Small intestine (tissue), 16 donors: ENCODE measurements at places on chromosomes 1 and 21.

- DNase-seq, result no peak
- no peaks in the 10 kb centered on the region for H3K27me3 ChIP-seq
- no peak overlapping the region for H3K4me3 ChIP-seq
- H3K4me1 ChIP-seq, result no peaks in the 10 kb centered on the region
- H3K27ac ChIP-seq, result no peak overlapping the region
- no peaks in the 10 kb centered on the region for H3K36me3 ChIP-seq
Observed at GRCh38 chr1:180505732-180506335, 3.5 kb upstream of the ACBD6 start.

- no peaks in the 10 kb centered on the region for H3K36me3 ChIP-seq
- DNase-seq, result peak; percentile 69
- H3K4me1 ChIP-seq, result peaks cover 55% of the 10 kb centered on the region
- H3K27me3 ChIP-seq, result no peaks in the 10 kb centered on the region
- H3K27ac ChIP-seq, result peak overlapping the region; percentile 78
Observed at GRCh38 chr1:205678286-205679111, 1.8 kb downstream of the SLC45A3 start.

DNA sequence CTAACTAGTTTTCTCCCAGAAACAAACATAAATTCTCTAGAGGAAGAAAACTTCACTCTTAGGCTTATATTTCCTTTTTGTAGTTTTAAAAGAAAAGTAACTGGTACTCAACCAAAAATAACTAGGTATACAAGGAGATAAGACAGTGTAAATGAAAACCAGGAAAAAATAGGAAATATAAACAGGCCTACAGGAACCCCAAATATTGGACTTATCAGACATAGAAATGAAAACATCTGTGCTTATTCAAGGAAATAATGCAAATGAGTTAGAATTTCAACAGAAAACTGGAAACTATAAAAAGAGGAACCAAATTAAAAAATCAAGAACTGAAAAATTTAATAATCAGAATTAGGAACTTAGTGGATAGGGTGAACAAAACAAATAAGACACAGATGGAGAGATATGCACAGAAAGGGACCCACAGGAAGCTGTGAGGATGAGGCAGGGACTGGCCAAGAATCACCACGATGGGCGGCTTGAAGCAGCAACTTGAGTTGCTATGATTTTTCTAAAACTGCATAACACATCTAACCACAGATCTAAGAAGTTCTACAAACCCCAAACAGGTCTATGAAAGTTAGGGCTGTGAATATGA, 67.5 kb upstream of the ACTRT2 start:
- H3K27me3 ChIP-seq, result peaks cover 2% of the 10 kb centered on the region
- H3K36me3 ChIP-seq, result no peaks in the 10 kb centered on the region
- H3K4me1 ChIP-seq, result no peaks in the 10 kb centered on the region

- H3K36me3 ChIP-seq, result no peaks in the 10 kb centered on the region
- DNase-seq, result no peak
- H3K4me1 ChIP-seq, result no peaks in the 10 kb centered on the region
- H3K27ac ChIP-seq, result no peak overlapping the region
- peaks cover 7% of the 10 kb centered on the region for H3K27me3 ChIP-seq
Observed at GRCh38 chr1:184033711-184034167, 3.8 kb downstream of the COLGALT2 start.

GRCh38 chr1:220594356-220594755, 66.4 kb downstream of the MARK1 start:
- no peak for DNase-seq
- no peak overlapping the region for H3K27ac ChIP-seq
- no peaks in the 10 kb centered on the region for H3K36me3 ChIP-seq
- H3K4me3 ChIP-seq, result no peak overlapping the region
- H3K27me3 ChIP-seq, result no peaks in the 10 kb centered on the region
- no peaks in the 10 kb centered on the region for H3K4me1 ChIP-seq

DNA sequence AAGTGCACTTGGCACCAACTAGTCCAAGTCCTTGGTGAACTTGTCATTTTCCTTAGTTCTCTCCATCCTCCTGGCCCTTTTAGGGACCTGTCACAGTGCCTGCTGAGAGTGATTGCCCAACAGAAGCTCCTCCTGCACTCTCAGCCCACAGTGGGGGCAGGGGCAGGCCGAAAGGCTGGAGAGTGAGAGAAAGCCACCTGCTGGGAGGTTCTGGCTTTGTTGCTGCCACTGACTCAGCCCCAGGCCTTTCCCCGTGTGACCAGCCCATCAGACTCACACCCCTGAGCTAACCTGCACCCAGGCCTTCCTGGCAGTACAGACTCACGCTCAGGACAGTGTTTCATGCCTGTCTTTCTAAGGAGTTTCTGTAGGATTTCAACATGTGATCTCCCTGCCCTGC, 17.1 kb upstream of the PROK1 start:
- no peak overlapping the region for H3K27ac ChIP-seq
- H3K4me1 ChIP-seq, result no peaks in the 10 kb centered on the region
- H3K4me3 ChIP-seq, result no peak overlapping the region
- DNase-seq, result no peak
